ENCODE measurements at places on chromosomes 2 and 18.
A peak's percentile ranks its signal among the peaks of the same experiment; 100 is the strongest.

- DNase-seq = peak; percentile 71
These were observed 675 bp downstream of the PRKD3 start for GRCh38 chr2:37323781-37324535.

DNA sequence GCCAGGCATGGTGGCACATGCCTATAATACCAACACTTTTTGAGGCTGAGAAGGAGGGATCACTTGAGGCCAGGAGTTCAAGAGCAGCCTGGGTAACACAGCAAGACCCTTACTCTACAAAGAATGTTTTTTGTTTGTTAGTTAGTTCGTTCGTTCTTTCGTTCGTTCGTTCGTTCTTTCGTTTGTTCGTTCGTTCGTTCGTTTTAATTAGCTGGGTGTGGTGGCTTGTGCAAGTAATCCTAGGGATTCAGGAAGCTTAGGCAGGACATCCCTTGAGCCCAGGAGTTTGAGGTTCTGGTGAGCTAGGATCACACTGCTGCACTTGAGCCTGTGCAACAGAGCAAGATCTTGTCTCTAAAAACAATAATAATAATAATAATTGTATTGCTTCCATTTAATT is 98.7 kb downstream of the MARCO start:
- no peak for DNase-seq

- DNase-seq = no peak
These were observed 187.6 kb downstream of the DOK6 start for GRCh38 chr18:69588301-69588700.

- no peak for DNase-seq
These were observed 27.4 kb upstream of the C2orf69 start for GRCh38 chr2:199883474-199884212.

- no peak for DNase-seq
These were observed 21.4 kb downstream of the SFXN5 start for GRCh38 chr2:73050121-73050545.

GRCh38 chr18:45958730-45959129 is 8.4 kb downstream of the EPG5 start:
- no peak for DNase-seq

GRCh38 chr18:59878644-59879043 is 21.2 kb upstream of the PMAIP1 start:
- DNase-seq = no peak

GRCh38 chr2:231449503-231450054 is 14.7 kb downstream of the NCL start:
- no peak for DNase-seq

GRCh38 chr18:51226068-51226467 is 28.6 kb upstream of the MEX3C start:
- no peak for DNase-seq

GRCh38 chr2:211035548-211036185 is 479.3 kb downstream of the CPS1 start:
- DNase-seq = peak; percentile 3

- no peak for DNase-seq
These were observed 65.9 kb upstream of the TMEM200C start for GRCh38 chr18:5961097-5961827.

DNA sequence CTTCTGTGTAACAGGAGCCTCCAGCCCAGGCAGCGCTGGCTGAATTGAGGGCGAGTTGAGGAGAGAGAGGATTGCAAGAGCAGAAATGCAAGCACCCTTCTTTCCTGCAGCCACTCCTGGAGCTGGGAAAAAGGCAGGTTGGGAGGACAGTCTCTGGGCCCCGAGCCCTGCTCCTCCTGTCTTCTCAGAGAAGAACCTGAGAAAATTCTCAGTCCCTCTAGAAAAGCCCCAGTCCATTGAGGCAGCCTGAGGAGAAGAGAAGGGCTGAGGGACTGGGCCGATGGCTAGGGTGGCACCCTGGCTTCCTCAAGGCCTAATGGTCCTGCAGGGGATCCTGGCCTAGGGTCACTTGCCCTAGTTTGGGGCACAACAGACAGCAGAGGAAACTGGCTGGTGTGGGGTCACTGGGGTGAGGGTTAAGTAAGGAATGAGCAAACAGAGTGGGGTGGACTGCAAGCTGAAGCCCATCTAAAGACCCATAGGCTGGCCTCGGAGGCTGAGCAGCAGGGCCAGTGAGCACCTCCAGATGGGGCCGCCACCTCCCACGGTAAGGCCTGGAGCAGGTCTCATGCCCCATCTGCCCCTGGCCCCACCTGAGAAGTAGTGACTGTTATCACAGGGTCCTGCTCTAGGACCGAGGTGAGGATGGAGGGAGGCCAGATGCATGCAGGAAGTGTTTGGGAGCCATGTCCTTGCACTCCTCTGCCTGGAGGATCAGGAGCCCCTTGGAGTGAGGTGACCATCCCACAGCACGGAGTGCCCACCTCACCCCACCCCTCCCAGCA is 12.4 kb downstream of the CIB4 start:
- no peak for DNase-seq

- no peak for DNase-seq
These were observed 11.0 kb downstream of the NMI start for GRCh38 chr2:151278487-151278886.

DNA sequence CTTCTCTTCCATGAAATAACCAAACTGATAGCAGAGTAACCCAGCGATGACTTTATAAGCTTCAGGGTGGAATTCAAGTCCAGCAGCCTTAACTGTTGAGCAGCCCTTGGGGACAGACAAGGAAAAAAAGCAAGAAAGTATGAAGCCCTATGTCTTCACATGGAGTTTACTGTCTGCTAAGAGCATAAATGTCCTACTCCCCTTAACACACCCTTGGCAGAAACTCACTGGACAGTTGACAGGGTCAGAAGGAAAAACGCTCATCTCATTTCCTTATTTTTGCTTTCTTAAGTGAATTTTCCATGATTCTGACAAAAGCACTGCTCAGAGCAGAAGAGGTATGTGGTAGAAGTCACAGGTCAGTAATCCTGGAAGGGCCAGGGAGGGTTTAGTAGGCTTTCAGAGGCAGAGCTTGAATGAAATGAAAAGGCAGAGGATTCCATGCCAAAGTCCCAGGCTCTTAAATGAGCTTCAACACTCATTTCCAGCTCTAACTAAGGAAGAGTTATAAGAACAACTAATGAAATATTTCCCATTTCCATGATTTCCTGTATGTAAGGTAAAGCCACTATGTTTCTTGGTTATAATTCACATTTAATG is 683.3 kb upstream of the KLHL29 start:
- DNase-seq = no peak

DNA sequence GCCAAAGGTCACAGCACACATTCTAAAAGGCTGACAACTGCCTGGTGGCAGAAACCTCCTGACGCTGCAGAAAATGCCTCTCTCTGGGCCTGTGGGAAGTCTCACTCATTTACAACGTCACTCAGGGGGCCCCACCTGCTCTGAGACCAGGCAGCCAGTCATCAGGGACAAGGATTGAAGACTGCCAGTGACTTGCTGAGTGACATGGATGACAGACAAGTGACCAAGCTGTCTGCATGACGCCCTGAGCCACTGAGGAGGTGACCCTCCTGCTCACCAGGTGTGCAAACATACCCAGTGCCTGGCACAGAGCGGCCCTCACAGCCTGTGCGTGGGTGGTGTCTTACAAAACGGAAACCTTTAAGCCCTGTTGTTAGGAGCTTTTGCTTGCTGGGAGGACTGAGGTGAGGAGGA is 392.4 kb downstream of the TNS1 start:
- no peak for DNase-seq

- DNase-seq = no peak
These were observed 107.2 kb upstream of the CDH2 start for GRCh38 chr18:28284132-28284531.

DNA sequence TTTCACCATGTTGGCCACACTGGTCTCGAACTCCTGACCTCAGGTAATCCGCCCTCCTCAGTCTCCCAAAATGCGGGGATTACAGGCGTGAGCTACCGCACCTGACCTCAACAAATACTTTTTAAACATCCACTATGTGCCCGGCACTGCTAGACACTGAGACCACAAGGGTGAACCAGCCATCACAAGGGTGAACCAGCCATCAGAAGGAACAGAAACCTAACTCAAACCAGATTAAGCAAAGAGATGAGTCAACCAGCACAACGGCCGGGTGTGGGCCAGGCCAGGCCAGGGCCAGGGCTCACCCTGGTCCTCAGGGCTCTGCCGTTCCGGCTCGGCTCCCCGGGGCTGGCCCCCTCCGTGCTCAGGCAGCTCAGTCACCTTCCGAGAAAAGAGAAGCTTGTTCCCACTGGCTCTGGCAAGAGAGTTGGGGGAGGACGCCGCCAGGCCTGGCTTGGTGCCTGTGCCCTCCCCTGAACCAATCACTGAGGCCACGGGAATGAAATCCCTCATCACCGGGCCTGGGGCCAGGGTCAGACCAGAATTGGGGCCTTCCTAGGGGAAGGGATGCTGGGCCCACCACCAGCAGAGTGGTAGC is 4.4 kb downstream of the TEX44 start:
- no peak for DNase-seq

DNA sequence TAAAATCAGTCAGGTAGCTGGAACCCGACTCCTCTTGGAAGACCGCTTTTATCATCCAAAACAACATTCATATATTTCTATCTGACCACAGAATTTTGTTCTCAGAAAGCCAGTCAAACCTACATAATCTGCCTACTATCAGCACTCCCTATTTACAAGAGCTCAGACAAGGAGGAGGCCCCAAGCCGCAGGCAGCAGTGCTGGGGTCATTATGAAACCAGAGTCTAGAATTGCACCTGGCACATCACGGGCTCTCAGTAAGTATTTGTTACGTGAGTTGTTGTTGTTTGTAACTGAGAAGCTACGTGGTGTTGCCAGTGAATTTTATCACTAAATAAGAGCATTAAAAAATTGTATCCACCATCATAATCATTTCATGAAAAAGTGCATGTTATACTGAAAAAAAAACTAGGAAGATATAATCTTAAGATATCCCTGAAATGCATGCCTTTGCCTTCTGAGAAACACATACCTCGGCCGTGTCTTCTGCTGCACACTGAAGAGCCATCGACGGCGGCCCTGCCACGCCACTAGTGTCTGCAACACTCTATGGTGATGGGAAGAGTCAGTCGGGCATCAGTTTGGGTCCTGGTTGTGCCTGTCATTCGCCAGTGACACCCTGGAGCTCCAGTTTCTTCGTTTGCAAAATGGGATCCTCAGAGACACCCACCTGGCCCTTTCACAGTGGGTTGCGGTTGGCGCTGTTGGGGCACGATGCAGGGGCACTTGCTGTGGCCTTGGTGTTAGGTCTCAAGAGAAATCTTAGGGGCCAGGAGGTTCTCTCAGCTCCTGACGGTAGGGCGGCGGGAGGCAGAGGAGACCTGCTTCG is 505.9 kb downstream of the EIPR1 start:
- no peak for DNase-seq

DNA sequence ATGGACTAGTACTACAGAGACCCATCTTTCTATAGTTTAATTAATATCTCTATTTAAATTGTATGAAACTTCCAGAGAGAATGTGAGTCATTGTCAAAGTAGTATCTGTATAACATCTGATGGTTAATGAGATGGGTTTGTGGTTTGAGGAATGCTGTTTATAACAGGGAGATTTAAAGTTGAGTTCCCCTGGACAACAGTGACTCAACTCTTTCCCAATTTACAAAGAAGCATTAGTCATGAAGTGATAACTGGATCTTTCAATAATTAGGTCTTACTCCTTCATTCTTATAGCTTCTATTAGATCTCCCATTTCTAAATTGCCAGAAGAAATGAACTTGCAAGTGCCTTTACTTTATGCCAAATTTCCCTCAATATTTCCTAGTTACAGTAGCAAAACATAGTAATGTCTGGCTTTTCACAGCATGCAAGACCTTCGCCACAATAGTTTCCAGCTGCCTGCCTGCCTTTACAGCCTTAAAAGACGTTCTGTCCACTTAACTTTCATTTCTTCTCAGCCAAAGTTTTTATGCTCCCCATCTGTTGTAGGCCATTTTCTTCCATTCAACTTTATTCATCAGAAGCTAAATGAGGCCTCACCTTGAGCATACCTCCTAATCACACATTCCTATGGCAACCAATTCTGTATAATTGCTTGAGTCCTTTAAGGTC is 47.7 kb upstream of the WDR75 start:
- no peak for DNase-seq

- no peak for DNase-seq
These were observed 195.2 kb downstream of the GLI2 start for GRCh38 chr2:120930864-120931263.

DNA sequence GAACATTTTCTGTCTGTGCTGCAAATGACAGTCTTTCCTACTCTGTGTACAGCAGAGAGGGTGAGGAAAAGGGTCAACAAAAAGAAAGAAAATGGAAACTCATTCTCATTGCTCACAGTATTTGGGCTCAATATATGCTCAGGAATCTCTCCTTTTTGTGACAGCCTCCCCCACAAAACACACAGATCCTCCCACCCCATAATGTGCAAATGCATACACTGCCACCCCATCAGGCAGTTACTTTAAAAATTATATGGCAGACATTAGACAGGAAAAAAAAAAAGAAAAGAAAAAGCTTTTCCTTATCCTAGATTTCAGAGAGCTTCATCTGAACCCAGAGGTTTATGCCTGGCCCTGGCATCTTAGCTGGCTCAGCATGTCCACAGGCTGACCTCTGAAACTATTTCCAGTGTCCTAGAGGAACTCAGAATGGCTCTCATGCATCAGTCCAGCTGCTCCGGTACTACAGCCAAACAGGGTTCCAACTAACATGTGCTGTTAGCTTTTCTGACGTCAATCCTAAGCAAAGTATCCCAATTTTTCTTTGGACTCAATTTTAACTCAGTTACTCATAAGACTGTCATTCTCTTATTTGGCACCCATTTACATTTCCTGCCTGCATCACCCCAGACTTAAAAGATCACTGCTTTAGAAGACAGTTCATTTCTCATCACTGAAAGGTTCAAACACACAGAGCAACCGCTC is 105.9 kb downstream of the RBMS1 start:
- no peak for DNase-seq

- no peak for DNase-seq
These were observed 48.8 kb downstream of the ALPK2 start for GRCh38 chr18:58580078-58580477.

DNA sequence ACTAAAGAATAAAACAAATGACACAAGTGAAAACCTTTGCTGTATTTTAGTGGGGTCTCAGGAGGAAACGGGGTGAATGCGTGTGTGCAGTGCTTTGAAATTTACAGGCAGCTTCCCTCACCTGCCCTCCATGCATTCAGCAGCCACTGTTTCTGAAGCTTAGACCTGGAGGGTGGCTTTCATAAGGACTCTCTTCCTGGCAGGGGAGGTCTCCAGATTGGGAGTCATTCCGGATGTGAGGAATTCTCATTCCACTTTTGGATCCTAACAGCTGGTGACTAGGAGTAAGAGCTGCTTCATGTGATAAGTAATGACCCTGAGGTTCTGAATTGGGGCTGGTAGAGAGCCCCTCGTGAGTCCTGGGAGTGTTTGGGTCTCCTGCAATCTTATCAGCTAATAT is 192.5 kb downstream of the SH3BP4 start:
- DNase-seq = no peak

- DNase-seq = no peak
These were observed 18.3 kb upstream of the TNS1 start for GRCh38 chr2:218020966-218021535.

- peak; percentile 35 for DNase-seq
These were observed 428 bp downstream of the TCF4 start for GRCh38 chr18:55587418-55588110.

- DNase-seq = no peak
These were observed 35.7 kb upstream of the ACTR3 start for GRCh38 chr2:113854208-113854607.

GRCh38 chr2:173869244-173870229 is 95.6 kb downstream of the SP3 start:
- no peak for DNase-seq

GRCh38 chr2:107402330-107402729 is 424.4 kb upstream of the RGPD4 start:
- DNase-seq = no peak

GRCh38 chr2:230995821-230996220 is at the start of gene SPATA3:
Gene SPATA3, plus strand, starts transcription at chr2:230996121. Its CDS starts 113 bp downstream, at chr2:230996234.
- no peak for DNase-seq
